Right atrium auricular region (tissue), 2 donors: ENCODE measurements at places on chromosomes 5 and 9.

GRCh38 chr9:128912270-128912853 is 8.4 kb upstream of the PHYHD1 start:
- no peak for DNase-seq
- no peak overlapping the region for H3K4me3 ChIP-seq
- no peaks in the 10 kb centered on the region for H3K27me3 ChIP-seq
- H3K27ac ChIP-seq: peak overlapping the region; percentile 86
- H3K36me3 ChIP-seq: peaks cover 50% of the 10 kb centered on the region

- no peaks in the 10 kb centered on the region for H3K36me3 ChIP-seq
- no peak overlapping the region for H3K4me3 ChIP-seq
- no peaks in the 10 kb centered on the region for H3K4me1 ChIP-seq
Observed at GRCh38 chr5:12488161-12488560, 583.9 kb upstream of the CTNND2 start.

GRCh38 chr9:16625811-16626210 is 244.7 kb downstream of the BNC2 start:
- H3K36me3 ChIP-seq: no peaks in the 10 kb centered on the region
- no peak overlapping the region for H3K27ac ChIP-seq
- no peaks in the 10 kb centered on the region for H3K4me1 ChIP-seq
- H3K27me3 ChIP-seq: no peaks in the 10 kb centered on the region
- no peak for DNase-seq

GRCh38 chr9:33151007-33151557 is 16.1 kb downstream of the B4GALT1 start:
- H3K36me3 ChIP-seq: no peaks in the 10 kb centered on the region
- H3K4me1 ChIP-seq: peaks cover 86% of the 10 kb centered on the region
- peak; percentile 69 for DNase-seq
- H3K27me3 ChIP-seq: no peaks in the 10 kb centered on the region

DNA sequence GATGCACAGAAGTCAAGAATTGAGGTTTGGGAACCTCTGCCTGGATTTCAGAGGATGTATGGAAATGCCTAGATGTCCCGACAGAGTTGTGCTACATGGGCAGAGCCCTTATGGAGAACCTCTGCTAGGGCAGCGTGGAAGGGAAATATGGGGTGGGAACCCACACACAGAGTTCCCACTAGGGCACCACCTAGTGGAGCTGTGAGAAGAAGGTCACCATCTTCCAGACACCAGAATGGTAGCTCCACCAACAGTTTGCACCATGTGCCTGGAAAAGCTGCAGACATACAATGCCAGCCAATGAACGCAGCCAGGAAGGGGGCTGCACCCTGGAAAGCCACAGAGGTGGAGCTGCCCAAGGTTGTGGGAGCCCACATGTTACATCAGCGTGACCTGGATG is 104.5 kb downstream of the STK32A start:
- H3K4me1 ChIP-seq: no peaks in the 10 kb centered on the region
- no peaks in the 10 kb centered on the region for H3K36me3 ChIP-seq
- no peak for DNase-seq
- no peak overlapping the region for H3K27ac ChIP-seq
- H3K4me3 ChIP-seq: no peak overlapping the region

GRCh38 chr5:56323505-56323904 is 90.4 kb upstream of the ANKRD55 start:
- H3K36me3 ChIP-seq: no peaks in the 10 kb centered on the region
- H3K27me3 ChIP-seq: no peaks in the 10 kb centered on the region
- H3K27ac ChIP-seq: no peak overlapping the region
- H3K4me3 ChIP-seq: no peak overlapping the region

GRCh38 chr5:115480271-115480670 is 64.3 kb downstream of the FEM1C start:
- H3K27me3 ChIP-seq: no peaks in the 10 kb centered on the region
- H3K27ac ChIP-seq: no peak overlapping the region
- H3K4me3 ChIP-seq: no peak overlapping the region
- no peaks in the 10 kb centered on the region for H3K36me3 ChIP-seq
- H3K4me1 ChIP-seq: no peaks in the 10 kb centered on the region
- DNase-seq: no peak

DNA sequence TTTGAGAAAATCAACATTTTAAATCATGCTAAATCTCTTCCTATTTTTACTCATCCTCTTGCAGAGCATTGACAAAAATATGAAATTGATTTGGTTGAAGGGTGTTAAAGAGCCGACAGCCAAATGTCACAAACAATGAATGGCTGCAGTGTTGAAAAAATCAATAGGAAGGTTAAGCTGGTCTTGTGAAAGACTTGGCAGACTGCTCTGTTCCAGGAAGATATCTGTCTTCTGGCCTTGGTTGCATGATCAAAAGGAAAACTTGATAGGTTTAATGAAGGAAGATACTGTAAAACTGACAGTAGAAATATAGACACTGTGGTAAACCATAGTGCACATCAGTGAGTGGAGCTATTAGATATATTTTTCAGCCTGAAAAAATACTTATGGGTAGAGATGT is 103.6 kb downstream of the PBX3 start:
- no peak overlapping the region for H3K4me3 ChIP-seq
- H3K4me1 ChIP-seq: peaks cover 12% of the 10 kb centered on the region
- no peak overlapping the region for H3K27ac ChIP-seq
- no peak for DNase-seq

GRCh38 chr5:31385774-31386537 is 145.9 kb downstream of the DROSHA start:
- H3K36me3 ChIP-seq: no peaks in the 10 kb centered on the region
- no peak for DNase-seq
- no peaks in the 10 kb centered on the region for H3K27me3 ChIP-seq
- H3K27ac ChIP-seq: no peak overlapping the region
- no peak overlapping the region for H3K4me3 ChIP-seq
- no peaks in the 10 kb centered on the region for H3K4me1 ChIP-seq

DNA sequence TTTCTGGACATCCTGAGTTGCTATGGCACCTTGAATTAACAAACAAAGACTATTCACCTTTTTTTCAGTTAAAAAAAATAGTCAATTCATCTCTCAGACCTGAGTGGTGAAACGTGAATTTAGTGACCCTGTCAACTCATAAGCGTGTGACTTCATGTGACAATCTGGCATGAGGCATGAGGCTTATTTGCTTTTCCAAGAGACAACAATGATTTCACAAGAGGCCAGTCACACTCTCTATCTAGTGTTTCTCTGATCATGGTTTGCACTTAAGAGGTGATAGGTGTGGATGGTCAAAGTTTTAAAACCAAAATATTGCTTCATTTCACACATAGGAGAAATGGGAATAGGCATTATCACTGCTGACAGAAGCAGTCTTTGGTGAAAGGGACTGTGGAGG is 559.6 kb upstream of the ACO1 start:
- no peak overlapping the region for H3K4me3 ChIP-seq
- H3K27ac ChIP-seq: no peak overlapping the region
- DNase-seq: no peak

DNA sequence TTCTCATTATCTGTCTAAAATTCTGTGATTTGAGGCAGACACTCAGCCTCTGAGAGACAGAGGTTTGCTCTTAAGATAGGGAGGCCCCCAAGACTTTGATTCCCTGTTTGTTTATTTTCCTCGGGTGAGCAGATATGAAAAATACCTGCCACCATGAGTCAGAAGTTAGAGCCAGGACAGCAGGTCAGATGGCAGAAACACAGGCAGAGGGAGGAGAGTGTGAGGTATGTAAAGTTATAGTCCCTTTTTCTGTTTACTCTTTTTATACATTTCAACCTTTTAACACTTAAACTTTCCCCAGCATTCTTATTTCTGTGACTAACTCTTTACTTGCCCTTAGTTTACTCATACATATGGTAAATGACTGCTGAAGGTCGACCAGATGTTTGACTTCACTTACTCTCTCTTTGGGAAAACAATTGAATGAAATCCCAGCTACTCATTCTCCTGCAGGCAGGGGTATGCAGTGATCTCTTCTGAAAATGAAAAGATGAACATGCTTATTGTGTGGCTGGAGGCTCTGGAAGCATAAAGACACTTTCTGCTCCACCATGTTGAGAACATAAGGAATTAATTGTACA is 383.8 kb downstream of the NTRK2 start:
- no peaks in the 10 kb centered on the region for H3K36me3 ChIP-seq
- H3K27me3 ChIP-seq: no peaks in the 10 kb centered on the region
- no peak overlapping the region for H3K27ac ChIP-seq
- no peaks in the 10 kb centered on the region for H3K4me1 ChIP-seq

- no peak for DNase-seq
- no peaks in the 10 kb centered on the region for H3K36me3 ChIP-seq
- no peak overlapping the region for H3K4me3 ChIP-seq
- no peak overlapping the region for H3K27ac ChIP-seq
- no peaks in the 10 kb centered on the region for H3K27me3 ChIP-seq
- no peaks in the 10 kb centered on the region for H3K4me1 ChIP-seq
Observed at GRCh38 chr9:127550282-127550681, 61.8 kb upstream of the STXBP1 start.

DNA sequence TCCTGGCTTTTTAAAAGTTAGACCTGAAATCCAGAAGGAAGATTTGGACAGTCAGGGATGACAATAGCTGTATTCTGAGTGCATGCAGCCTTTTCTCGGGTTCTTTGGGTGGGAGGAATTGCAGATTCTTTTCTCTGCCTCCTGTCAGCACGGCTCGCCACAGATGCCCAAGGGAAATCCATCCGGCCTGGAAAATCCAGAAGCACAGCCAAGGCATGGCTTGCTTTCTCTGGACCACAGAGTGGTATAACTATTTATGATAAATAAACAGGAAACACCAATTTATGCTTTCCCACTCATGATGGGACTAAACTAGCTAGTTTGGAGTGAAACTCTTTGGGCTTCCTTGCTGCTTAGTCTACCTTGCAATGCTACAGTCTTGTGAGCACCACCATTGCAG is 59.1 kb downstream of the C9orf152 start:
- no peaks in the 10 kb centered on the region for H3K4me1 ChIP-seq
- DNase-seq: no peak
- no peaks in the 10 kb centered on the region for H3K27me3 ChIP-seq
- peaks cover 6% of the 10 kb centered on the region for H3K36me3 ChIP-seq
- peak overlapping the region; percentile 2 for H3K27ac ChIP-seq

GRCh38 chr5:127353327-127353726 is 62.7 kb downstream of the MEGF10 start:
- H3K4me3 ChIP-seq: no peak overlapping the region
- H3K36me3 ChIP-seq: no peaks in the 10 kb centered on the region
- DNase-seq: no peak
- H3K27me3 ChIP-seq: no peaks in the 10 kb centered on the region
- no peaks in the 10 kb centered on the region for H3K4me1 ChIP-seq

DNA sequence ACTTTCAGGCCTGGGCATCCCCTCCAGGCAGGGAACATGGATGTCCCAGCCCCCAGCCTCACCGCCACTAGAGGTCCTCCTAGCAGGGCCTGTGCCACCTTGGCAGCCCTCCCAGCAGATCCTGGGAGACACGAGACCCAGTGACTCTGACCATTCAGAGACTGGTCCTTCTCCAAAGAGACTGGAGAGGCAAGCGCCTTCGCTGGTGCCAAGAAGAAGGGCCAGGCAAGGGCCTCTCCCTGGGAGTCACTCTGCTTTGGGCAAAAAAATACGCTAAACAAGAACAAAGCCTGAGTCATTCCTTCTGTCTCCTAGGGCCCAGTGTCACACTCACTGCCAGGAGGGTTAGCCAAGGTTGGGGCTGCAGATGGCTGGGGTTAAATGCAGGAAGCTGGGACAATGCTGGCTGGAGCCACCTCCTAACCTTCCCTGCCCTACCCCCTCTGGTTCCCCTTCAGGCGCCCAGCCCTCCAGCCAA is 35.3 kb upstream of the SMIM23 start:
- H3K4me1 ChIP-seq: no peaks in the 10 kb centered on the region
- no peak overlapping the region for H3K27ac ChIP-seq
- peak; percentile 85 for DNase-seq
- no peaks in the 10 kb centered on the region for H3K36me3 ChIP-seq
- H3K27me3 ChIP-seq: no peaks in the 10 kb centered on the region

- peaks cover 7% of the 10 kb centered on the region for H3K27me3 ChIP-seq
- H3K4me1 ChIP-seq: no peaks in the 10 kb centered on the region
- H3K27ac ChIP-seq: no peak overlapping the region
- H3K4me3 ChIP-seq: no peak overlapping the region
- H3K36me3 ChIP-seq: no peaks in the 10 kb centered on the region
Observed at GRCh38 chr9:136803551-136804508, 3.9 kb upstream of the RABL6 start.

DNA sequence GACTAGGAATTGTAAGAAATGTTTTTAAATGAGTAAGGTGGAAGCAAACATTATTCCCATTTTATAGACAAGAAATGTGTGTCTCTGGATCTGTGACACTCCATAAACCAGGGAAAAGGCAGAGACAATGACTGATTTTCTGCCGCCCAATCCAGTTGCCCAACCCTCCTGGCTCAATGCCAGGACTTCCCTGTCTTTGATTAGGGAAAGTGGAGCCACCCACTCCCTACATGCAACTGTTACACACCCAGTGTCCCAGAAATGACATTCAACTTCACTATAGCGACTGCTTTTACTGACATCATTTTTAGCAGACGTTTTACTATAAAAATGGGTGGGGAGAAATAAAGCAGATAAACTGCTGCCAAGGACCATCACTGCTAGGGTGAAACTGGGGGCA is 79.7 kb downstream of the THBS4 start:
- no peak overlapping the region for H3K27ac ChIP-seq
- H3K36me3 ChIP-seq: no peaks in the 10 kb centered on the region
- H3K4me1 ChIP-seq: peaks cover 6% of the 10 kb centered on the region
- DNase-seq: no peak

DNA sequence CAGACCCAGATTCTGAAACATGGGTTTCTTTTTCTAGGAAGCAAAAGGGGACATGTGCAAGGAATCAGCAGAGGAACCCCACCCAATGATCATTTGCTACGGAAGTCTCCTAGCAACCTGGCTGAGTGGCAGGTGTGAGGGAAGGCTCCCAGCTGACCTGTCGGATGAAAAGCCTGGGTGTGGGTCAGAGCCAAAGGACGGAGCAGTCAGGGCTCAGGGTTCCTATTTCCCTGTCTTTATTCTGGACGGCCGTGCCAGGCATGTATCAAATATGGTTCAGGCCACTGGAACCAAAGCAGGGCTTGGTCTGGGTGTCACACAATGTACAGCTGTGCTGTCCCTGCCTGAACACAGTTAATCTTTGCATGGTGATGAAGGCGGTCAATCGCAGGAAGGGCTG is 20.1 kb downstream of the STK10 start:
- no peak overlapping the region for H3K4me3 ChIP-seq
- no peaks in the 10 kb centered on the region for H3K27me3 ChIP-seq
- no peak for DNase-seq
- no peaks in the 10 kb centered on the region for H3K4me1 ChIP-seq

- H3K4me3 ChIP-seq: no peak overlapping the region
- H3K36me3 ChIP-seq: no peaks in the 10 kb centered on the region
- no peak for DNase-seq
- H3K4me1 ChIP-seq: no peaks in the 10 kb centered on the region
Observed at GRCh38 chr5:93454896-93455295, 126.1 kb downstream of the NR2F1-AS1 start.

DNA sequence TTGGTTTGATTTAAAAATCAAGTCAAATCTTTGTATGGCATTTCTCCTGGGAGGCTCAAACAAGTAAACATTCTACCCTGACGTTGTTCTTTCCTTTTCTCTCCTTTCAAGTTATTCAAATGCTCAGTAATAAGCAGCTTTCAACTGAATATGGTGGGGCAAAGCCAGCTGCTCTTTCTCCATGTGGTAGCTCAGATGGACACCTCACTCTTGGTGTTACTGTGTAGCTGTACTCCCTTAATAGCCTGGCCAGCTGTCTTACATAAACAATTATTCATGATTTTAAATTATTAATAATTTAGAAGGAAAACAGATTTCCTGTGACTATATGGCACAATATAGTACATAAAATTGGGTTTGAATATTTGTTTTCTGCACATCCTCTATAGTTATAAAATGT is 165.2 kb downstream of the PDE4D start:
- no peak for DNase-seq
- H3K4me3 ChIP-seq: no peak overlapping the region
- H3K4me1 ChIP-seq: no peaks in the 10 kb centered on the region
